Ovary (tissue), 10 donors: ENCODE measurements at places on chromosomes 13 and 19. TPM values are rescaled to one million over a fixed set of nuclear protein-coding genes. Genes with fewer than 3 reads are reported as not detected.
A peak's percentile ranks its signal among the peaks of the same experiment; 100 is the strongest.

FCAR gene
- polyA plus RNA-seq: not detected

ALKBH7 gene
- polyA plus RNA-seq: 80.8 TPM

CEACAM4 gene
- 0.32 TPM for polyA plus RNA-seq

SPACA4 gene
- not detected for polyA plus RNA-seq

LHFPL6 gene
- 102 TPM for polyA plus RNA-seq

HSPB6 gene
- polyA plus RNA-seq: 434 TPM

DNA sequence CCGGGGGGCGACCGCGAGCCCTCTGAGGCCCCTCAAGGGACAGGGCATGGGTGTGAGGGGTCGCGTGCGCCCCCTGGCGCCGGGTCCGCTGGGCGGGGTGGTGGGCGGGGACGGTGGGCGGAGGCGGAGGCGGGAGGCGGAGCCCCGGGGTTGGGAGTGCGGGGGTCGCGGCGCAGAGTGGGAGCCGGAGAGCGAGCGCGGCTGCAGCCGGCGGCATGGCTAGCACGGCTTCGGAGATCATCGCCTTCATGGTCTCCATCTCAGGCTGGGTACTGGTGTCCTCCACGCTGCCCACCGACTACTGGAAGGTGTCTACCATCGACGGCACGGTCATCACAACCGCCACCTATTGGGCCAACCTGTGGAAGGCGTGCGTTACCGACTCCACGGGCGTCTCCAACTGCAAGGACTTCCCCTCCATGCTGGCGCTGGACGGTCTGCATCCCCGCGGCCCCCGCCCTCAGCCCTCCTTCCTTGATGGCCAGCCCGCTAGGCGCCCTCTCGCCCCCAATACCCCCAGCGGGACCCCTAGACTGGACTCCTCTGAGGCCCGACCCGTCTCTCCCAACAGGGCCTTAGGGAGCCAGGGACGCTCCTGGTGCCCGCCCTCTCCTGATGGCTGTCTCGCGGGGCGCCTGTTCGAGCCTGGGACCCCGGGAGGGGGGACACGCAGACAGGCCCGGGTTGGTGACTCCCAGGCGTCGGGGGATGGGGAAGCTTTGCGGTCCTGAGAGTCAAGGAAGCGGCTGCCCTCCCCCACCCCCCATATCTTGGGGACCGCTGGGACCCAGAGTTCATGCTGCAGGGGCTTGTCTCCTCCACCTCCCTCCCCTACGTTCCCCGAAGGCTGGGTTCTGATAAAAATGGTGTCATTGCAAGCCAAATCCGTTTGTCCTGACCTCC lies at the start of gene CLDN10:
Gene CLDN10 (plus strand): TSS at position 182 of the 903 bp plus-strand sequence. CDS start 34 bp downstream, at position 216.
- no peak within 1 kb of the TSS for H3K4me3 ChIP-seq
- no peak within 1 kb of the TSS for H3K27ac ChIP-seq
- no peaks in the 10 kb centered on the region for H3K27me3 ChIP-seq
- no peak for DNase-seq
- H3K36me3 ChIP-seq: no peaks in the 10 kb centered on the region
- H3K4me1 ChIP-seq: peaks cover 1% of the 10 kb centered on the region

DNA sequence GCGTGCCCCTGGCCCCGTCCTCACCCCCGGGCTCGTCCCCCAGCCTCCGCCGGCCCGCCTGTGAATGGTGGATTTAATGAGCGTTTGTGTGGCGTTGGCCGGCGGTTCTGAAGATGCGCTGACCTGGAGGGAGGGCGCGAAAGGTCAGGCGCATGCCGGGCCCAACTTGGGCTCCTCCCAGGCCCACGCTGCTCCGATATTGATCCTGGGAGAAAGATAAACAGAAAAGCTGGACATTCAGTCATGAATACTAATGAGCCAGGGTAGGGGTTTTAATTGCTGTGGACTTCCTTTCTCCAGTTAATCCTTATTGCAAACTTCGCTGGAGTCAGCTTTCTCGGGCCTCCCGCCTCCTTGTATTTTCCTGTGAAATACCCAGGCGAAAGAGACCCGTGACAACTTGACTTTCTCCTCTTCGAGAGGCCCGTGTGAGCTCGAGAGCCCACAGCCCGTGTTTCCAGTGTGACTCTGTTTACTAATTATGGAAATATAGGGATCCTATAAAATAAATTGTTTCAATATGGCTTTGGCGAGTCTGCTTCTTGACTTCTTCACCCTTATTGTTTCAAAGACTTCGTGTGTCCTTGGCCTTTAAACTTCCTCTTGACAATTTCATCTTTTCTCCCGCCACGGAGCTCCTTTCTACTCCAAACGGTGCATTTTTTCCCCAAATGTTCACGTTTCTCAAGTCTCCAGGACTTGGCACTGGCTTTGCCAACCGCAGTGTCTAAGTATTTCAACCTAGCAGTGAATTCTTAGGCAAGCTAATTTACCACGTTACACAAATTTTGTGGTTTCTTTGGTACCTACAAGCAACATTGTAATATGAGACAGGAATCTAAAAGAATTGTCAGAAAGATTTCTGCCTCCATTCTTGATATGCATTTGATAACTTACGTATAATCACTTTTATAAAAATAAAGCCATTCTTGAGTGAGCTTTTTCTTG lies 10.5 kb downstream of the ZIC2 start:
- no peak for DNase-seq
- H3K27me3 ChIP-seq: no peaks in the 10 kb centered on the region
- no peak overlapping the region for H3K4me3 ChIP-seq
- H3K27ac ChIP-seq: no peak overlapping the region

GRCh38 chr19:1069009-1069779 lies 2.2 kb downstream of the ARHGAP45 start:
- H3K27me3 ChIP-seq: peaks cover 20% of the 10 kb centered on the region
- H3K4me1 ChIP-seq: no peaks in the 10 kb centered on the region
- no peak overlapping the region for H3K4me3 ChIP-seq
- no peak overlapping the region for H3K27ac ChIP-seq

DNA sequence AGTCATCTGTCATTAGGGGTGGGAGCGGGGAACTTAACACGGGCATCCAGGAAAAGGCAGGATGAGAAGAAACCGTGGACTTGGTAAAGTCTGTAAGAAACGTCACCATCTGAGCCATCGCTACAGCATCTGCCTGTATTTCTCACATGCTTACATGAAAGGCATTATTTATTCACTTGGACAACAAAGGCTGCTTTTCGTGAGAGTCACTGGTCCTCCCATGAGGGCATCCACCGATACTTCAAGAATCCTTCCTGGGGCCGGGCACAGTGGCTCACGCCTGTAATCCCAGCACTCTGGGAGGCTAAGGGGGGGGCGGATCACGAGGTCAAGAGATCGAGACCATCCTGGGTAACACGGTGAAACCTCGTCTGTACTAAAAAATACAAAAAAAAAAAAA lies 16.1 kb downstream of the ZNF446 start:
- no peaks in the 10 kb centered on the region for H3K27me3 ChIP-seq
- H3K4me3 ChIP-seq: no peak overlapping the region
- H3K36me3 ChIP-seq: no peaks in the 10 kb centered on the region
- no peak for DNase-seq
- H3K4me1 ChIP-seq: no peaks in the 10 kb centered on the region
- H3K27ac ChIP-seq: no peak overlapping the region

DNA sequence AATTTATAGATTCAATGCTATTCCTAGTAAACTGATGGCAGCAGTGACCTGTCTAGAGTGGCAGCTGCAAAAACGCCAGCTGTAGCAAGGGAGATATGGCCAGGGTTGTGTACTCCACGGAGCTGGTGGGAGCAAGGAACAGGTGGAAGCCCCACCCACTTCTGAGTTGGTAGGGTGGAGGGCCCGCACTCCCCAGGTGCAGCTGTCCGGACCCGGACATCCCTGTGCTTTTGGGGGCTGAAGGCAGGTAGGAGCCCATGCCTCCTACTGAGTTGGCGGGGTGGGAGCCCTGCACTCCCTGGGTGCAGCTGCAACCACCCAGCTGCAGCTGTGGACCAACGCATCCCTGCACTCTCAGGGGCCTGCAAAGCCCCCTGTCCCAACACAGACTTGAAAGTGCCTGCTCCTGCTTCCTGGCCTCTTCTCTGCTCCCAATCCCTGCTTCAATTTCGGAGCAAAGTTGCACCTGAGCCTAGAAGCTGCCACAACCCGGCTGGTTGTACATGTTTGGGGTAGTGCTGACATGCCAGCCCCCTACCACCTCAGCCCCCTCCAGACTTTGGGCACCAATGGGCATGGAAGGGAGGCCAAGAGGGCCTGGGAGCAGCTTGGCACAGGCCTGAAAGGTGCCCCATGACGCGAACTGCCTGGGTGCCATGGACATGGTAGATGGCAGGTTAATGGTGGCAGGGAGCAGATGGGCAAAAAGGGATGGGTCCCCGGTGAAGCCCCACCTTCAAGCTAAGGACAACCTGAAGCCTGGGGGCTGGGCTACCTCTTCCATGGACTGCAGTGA lies 19.8 kb downstream of the UGGT2 start:
- no peak overlapping the region for H3K27ac ChIP-seq
- DNase-seq: no peak
- no peaks in the 10 kb centered on the region for H3K4me1 ChIP-seq
- H3K36me3 ChIP-seq: no peaks in the 10 kb centered on the region
- no peak overlapping the region for H3K4me3 ChIP-seq

DNA sequence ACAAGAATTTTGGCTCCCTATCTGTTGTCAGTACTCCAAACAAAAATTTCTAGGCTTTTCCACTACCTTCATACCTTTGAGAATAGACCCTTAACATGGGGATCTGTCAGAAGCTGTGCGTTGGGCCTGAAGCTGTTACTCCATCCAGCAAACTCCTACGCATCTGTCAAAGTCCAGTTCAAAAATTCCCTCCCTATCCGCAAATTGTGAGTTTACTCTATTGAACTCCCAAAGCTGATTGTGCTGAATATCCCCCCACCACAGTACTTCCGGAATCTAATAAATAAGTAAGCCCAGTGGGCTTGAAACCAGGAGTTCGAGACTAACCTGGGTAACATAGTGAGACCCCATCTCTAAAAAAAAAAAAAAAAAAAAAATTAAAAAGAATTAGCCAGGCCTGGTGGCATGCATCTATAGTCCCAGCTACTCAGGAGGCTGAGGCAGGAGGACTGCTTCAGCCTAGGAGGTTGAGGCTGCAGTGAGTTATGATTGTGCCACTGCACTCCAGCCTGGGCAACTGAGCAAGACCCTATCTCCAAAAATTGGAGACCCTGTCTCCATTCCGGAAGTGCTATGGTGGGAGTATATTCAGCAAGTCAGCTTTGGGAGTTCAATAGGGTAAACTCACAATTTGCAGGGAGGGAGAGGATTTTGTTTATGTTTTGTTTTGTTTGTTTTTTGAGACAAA lies 930 bp upstream of the FBN3 start:
- H3K4me3 ChIP-seq: no peak overlapping the region
- H3K27ac ChIP-seq: no peak overlapping the region
- H3K27me3 ChIP-seq: no peaks in the 10 kb centered on the region
- no peak for DNase-seq
- H3K4me1 ChIP-seq: peaks cover 4% of the 10 kb centered on the region

GRCh38 chr19:21094347-21095025 lies 12.5 kb downstream of the ZNF714 start:
- H3K27me3 ChIP-seq: no peaks in the 10 kb centered on the region
- H3K27ac ChIP-seq: no peak overlapping the region
- peaks cover 19% of the 10 kb centered on the region for H3K4me1 ChIP-seq
- no peak for DNase-seq
- H3K4me3 ChIP-seq: no peak overlapping the region

DNA sequence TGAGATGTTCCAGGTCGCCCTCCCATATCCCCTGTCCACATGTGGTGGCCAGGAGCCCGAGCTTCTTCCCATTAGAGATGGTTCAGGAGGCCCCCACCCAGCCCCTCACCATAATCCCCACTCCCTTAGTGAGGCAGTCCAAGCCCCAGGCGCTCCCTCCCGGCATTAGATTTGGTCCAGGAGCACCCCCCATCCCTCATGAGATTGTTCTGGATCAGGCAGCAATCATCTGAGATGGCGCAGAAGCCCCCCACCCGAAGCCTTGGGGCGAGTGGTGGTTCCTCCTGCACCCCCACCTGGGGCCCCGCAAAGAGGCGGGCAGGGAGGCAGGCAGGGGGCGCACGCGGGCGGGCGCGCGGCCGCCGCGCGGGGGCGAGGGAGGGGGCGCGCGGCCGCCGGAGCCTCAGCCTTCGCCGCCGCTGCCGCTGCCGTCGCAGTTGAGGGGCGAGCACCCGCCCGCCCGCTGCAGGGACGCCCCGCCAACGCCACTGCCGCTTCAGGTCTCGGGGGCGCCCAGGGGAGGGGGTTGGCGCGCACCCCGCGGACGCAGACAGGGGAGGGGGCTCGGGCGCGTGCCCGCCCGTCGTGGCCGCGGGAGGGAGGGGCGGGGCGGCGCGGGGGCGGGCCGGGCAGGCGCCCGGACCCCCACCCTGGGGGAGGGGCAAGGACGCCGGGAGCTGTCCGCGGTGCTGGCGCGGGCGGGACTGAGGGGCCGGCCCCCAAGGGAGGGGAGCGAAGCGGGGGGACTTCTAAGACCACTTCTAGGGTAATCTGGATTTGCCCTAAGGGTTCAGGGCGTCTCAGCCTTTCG lies 46.4 kb upstream of the SHKBP1 start:
- no peaks in the 10 kb centered on the region for H3K27me3 ChIP-seq
- no peaks in the 10 kb centered on the region for H3K36me3 ChIP-seq
- no peak overlapping the region for H3K4me3 ChIP-seq
- no peaks in the 10 kb centered on the region for H3K4me1 ChIP-seq
- H3K27ac ChIP-seq: no peak overlapping the region

- H3K36me3 ChIP-seq: no peaks in the 10 kb centered on the region
- H3K4me3 ChIP-seq: no peak overlapping the region
- no peaks in the 10 kb centered on the region for H3K4me1 ChIP-seq
Measured at GRCh38 chr13:53206455-53206854, 177.8 kb downstream of the OLFM4 start.

GRCh38 chr13:101121608-101122007 lies 294.7 kb downstream of the NALCN start:
- no peak overlapping the region for H3K27ac ChIP-seq
- no peaks in the 10 kb centered on the region for H3K4me1 ChIP-seq
- no peak overlapping the region for H3K4me3 ChIP-seq
- DNase-seq: no peak
- H3K36me3 ChIP-seq: no peaks in the 10 kb centered on the region
- H3K27me3 ChIP-seq: no peaks in the 10 kb centered on the region

- no peaks in the 10 kb centered on the region for H3K27me3 ChIP-seq
- peaks cover 4% of the 10 kb centered on the region for H3K4me1 ChIP-seq
- DNase-seq: peak; percentile 52
- no peak overlapping the region for H3K27ac ChIP-seq
- H3K4me3 ChIP-seq: no peak overlapping the region
Measured at GRCh38 chr19:3982701-3983541, 2.3 kb downstream of the EEF2 start.

DNA sequence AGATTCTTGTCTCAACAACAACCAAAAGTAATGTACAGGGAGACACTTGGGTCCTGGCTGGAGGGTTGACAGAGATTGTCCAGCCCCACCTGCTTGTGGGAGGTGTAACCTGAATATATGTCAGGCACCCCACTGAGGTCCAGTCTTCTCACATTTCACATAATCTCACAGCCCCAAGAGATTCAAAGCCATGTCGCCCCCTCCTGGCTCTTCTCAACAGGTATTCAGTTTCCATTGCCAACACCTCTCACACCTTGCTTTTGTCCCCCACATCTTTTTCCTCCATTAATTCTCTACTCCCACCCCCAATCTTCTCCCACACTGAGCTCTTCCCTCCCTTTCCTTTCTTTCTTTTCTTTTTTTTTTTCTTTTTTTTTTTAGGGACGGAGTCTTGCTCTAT lies 11.2 kb downstream of the UNC13A start:
- no peak overlapping the region for H3K4me3 ChIP-seq
- H3K27ac ChIP-seq: no peak overlapping the region
- no peaks in the 10 kb centered on the region for H3K27me3 ChIP-seq
- no peaks in the 10 kb centered on the region for H3K36me3 ChIP-seq
- no peak for DNase-seq

- no peaks in the 10 kb centered on the region for H3K36me3 ChIP-seq
- no peaks in the 10 kb centered on the region for H3K4me1 ChIP-seq
- DNase-seq: no peak
- no peak overlapping the region for H3K4me3 ChIP-seq
Measured at GRCh38 chr19:28606269-28607032, 606.5 kb downstream of the UQCRFS1 start.
